Eye (tissue), 1 donor: ENCODE measurements at places on chromosomes 1 and 21.

DNA sequence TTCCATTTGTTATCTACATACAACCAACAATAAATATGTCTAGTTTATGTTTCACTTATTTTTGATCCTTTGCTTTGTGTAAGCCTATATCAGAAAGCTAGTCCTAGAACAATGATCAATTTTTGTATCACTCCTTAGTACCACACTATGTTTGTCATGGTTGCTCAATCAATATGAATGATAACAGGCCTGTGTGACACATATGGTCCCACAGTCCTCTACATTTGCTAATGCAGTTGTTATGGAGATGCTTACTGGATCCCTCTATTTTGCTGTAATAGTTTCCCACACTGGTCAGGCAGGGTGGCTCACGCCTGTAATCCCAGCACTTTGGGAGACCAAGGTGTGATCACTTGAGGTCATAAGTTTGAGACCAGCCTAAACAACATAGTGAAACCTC is 59.1 kb downstream of the ERO1B start:
- no peak for DNase-seq

- no peak for DNase-seq
These were observed 120.4 kb upstream of the FGGY start for GRCh38 chr1:59176471-59176870.

GRCh38 chr21:44394733-44395132 is 41.3 kb downstream of the TRPM2 start:
- DNase-seq: no peak

DNA sequence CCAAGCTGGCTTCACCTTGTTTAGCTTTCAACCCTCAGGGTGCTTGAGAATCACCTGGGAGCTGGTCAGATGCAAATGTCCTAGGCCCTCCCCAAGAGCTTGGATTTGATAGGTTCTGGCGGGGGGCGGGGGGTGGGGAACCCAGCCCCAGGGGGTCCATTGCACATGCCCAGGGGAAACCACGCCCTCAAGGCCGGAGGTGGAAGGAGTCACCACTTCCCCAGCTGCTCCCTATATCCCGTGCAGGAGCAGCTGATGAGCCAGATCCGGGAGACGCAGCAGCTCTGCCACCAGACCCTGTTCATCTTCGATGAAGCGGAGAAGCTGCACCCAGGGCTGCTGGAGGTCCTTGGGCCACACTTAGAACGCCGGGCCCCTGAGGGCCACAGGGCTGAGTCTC is 5.8 kb downstream of the TOR3A start:
- no peak for DNase-seq

GRCh38 chr1:189597083-189597482 is 880.6 kb downstream of the BRINP3 start:
- DNase-seq: no peak

DNA sequence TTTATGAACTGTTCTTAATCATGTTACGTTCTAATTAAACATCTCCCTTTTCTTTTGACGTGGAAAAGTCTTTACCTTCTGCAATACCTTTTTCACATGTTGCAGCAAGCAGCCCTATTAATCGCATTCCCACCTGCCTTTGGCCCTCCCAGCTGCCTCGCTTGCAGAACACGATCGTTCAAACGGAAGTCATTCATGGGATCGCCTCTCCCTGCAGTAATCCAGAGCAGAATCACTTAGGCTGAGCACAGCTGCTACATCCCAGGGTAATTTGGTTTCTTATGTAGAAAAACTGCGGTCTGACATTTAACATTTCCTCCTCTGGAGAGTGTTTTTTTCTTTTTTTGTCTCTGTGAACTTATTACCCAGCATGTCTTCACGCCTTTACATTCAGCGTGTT is 206.3 kb downstream of the KIF26B start:
- DNase-seq: peak; percentile 67

- DNase-seq: no peak
These were observed 191.8 kb upstream of the DPYD start for GRCh38 chr1:98112626-98113025.

- DNase-seq: no peak
These were observed 20.4 kb upstream of the SCAF4 start for GRCh38 chr21:31752352-31752751.

DNA sequence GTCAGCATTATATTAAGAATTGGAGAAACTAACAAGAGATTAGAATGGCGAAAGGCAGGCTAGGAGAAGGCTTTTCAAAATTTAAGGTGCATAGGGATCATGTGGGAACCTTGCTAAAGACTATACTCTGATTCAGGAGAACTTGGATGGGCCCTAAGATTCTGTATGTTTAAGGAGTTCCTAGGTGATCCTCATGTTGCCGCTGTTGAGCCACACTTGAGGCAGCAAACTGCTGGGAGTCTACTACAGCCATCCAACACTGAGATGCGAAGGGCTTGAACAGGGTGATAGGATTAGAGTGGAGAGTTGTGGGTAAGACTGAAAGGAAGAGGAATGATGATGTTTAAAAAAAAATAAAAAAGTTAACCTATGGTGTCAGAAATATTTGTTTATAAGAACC is 1013.2 kb downstream of the MRPL39 start:
- no peak for DNase-seq

- DNase-seq: no peak
These were observed 13.8 kb downstream of the SLC35E2B start for GRCh38 chr1:1678581-1679380.

DNA sequence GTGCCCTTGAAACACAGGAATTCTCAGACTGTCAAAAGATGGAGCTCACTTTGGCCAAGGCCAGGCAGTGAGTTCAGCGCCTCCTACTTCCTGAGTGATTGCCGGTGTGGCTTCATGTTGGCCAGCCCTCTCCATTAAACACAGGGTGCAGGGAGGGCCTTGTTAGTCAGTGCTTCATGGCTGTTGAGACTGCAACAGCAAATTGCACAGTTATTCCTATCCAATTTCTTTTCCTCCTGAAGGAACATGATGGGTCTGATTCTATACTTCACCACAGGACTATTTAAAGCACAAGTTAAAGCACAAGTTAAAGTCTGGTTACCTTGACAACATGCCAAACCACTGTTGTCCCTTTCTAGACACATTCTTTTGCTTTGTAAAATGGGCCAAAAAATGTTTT is 156.6 kb downstream of the SIPA1L2 start:
- DNase-seq: no peak

DNA sequence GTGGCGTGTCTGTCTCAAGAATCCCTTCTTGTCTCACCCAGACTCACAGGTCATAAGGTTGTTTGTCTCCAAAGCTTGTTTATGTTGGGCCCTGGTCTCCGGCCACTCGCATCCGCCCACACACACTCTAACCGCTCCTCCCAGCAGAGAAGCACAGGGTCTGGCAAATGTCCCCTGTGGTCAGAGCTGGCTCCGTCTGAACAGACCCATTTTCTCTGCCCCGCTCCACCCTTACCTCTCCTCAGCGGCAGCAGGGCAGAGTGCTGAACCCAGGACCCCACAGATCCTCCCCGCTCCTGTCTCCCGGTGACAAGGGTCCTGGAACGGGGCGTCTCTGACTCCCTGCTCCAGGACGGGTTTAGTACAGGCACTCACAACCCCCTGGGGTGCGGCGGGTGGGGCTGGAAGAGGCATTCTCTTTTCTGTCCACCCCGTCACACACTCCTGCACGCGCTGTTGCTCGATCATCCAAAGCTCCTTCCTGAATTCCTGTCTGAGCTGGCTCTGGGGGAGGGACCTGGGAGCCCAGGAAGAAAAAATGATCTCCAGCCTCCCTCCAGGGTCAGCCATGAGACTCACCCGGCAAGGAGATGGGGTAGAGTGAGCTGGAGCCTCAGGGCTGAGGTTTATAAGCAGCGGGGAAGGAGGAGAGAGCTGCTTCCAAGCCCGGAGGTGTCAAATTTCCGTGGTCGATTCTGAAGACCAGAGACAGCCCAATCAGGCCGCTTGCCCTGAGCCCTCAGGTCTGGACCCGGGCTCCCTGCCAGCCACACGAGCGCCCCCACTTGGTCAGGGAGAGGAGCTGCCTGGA is at the start of gene S100A13:
TSS of gene S100A13 (minus strand) at position 602 of the 811 bp plus-strand sequence. CDS start 1,033 bp downstream, outside the sequence.
- peak; percentile 94 for DNase-seq

DNA sequence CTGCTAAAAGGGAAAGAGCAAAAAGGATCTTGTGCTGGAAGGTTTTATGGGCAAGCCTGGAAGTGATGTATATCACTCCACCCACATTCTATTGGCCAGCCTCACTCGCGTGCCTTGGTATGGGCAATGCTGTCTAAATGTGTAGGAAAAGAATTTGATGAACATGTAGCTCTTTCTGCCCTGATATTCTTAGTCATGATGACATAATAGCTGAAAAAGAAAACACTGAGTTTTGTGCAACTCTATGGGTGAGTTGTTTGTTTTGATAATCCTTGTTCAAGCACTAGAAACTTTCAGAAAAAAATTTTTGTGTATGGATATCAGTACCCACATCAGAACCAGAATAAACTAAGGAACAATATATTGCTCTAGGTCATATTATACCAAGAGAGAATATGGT is 231.5 kb upstream of the ST6GALNAC5 start:
- DNase-seq: no peak

DNA sequence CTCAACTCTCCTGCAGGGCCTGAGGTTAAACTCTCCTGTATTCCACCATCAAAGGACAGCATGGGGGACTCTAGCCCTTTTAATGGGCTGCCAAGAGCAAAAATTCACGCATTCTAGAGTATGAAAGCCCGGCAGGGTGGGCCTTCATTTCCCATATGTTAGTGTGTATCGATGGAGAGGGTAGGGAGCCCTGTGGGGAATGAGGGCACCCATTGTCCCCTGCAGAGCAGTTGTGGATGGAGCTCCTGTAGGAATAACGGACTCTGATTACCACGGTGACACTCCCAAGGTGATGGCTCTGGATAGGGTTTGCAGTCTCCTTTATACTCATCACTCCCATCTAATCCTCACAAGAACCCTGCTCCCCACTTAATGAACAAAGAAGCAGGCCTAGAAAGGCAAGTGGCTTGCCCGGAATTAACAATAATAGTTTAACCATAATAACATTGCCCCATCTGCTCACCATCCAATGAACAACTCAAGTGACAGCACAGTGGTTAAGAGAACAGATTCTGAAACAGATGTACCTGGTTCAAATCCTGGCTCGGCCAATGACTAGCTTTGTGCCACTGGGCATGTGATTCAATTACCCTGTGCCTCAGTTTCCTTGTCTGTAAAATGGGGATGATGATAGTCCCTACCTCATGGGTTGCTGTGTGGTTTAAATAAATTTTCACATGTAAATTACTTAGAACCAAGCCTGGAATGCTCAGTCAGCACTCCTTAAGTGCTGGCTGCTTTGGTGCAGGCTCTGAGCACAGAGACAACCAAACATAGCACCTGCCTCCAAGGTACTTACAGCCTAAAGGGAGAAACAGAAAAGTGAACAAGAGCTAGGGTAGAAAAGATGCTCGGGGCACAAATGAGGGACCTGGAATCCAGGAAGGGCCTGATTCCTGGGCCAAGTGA is 29.0 kb downstream of the HIVEP3 start:
- no peak for DNase-seq

DNA sequence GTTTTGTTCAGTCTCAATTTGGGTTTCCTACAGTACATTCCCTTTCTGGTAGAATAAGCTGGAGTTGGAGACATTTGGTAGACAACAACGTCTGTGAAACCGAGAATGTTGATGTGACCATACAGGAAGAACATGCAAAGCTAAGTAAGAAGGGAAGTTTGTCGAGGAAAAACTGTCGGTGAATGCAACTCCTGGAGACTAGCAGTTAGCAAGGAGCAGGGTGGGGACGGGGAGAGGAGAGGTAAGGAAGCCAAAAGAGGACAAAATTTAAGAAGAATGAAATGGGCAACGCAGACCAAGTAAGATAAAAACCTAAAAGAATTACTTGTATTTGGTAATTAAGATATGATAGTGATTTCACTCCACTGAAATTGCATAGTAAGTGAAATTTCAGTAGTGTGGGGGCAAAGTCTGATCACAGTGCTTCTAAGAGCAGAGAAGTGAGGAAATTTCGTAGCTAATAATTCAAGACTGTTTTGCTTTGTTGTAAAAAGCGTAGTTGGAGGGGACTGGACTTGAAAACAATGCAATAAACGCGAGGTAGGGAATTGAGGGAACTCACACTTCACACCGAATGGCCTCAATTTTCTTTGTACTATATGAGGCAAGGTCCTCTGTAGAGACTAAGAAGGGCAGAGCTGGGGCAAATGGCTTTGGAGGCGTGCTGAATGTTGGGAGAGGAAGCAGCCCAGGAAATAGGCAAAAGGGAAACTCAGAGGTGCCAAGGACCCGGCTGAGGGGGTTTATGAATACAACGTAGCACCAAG is 787 bp upstream of the GIPC2 start:
- DNase-seq: peak; percentile 17

DNA sequence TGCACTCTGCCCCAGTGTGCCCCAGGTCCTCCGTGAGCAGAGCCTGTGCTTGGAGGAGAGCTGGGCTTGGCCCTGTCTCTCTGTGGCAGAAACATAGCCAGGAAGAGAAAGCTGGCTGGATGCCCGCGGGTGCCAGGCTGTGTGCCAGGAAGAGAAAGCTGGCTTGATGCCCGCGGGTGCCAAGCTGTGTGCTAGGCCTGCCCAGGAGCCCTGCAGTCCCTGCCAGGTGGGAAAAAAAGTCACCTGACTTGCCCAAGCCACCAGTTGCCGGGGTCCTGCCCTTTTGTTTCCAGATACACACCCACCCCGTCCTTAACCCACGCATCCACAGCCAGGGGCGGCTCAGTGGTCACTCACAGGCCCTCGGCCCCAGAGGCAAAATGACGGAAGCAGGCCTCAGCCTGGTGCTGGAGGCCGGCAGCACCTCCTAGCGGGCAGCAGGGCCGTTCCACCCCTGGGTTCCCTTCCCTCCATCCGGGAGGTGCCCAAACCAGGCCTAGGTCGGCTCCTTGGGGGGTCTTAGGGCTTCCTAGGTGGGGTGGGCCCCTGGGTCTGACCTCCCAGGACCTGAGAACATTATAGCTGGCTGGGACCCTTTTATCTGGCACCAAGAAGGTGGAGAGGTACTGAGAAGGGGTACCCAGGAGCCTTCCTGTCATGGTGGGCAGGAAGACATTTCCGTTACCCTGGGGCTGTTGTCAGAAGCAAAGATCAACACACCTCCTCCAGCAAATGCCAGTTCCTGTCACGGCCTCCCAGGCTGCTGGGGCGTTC is 9.1 kb downstream of the ITGB2 start:
- DNase-seq: no peak

GRCh38 chr1:175147569-175147968 is 45.0 kb downstream of the KIAA0040 start:
- no peak for DNase-seq

DNA sequence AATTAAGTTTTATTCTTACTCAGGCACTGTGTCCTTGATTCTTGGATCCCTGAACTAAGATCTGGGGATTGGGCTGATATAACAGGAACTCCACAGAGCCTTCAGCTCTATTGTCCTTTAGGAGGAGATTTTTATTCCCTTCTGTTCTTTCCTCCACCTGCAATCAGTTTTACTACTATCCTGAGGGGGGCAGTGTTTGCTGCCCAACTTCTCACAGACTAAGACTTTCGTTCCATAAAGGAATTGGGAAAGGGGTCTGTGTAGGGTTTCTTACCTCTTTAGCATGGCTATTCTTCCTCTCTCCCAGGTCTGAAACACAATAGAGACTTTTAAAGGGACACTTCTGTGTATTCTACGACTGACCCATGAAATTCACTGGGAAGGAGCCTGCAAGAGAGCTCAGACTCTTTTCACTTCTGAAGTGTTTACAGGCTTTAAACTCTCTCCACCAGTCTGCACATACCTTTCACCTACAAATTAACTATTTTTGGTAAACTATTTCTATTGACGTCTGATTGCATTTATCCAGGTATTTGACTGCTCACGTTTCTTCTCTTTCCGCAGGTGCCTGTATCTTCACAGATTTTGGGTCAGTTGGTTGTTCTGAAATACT is 103.3 kb upstream of the DEPDC1 start:
- DNase-seq: no peak

- DNase-seq: peak; percentile 76
These were observed 141.4 kb upstream of the BEND5 start for GRCh38 chr1:48917901-48918603.
